ENCODE measurements at places on chromosomes 11 and 22. TPM values are rescaled to one million over a fixed set of nuclear protein-coding genes. Genes with fewer than 3 reads are reported as not detected.

GRCh38 chr22:31646186-31647019, 15.6 kb downstream of the PISD start:
- DNase-seq = peak; percentile 99

Gene ALX4
- not detected for total RNA-seq

Gene JHY
- 3.6 TPM for total RNA-seq

GRCh38 chr11:73152086-73152853, 10.2 kb upstream of the FCHSD2 start:
- no peak for DNase-seq

- DNase-seq = no peak
These were observed 632 bp upstream of the CCDC34 start for GRCh38 chr11:27363576-27364117.

DNA sequence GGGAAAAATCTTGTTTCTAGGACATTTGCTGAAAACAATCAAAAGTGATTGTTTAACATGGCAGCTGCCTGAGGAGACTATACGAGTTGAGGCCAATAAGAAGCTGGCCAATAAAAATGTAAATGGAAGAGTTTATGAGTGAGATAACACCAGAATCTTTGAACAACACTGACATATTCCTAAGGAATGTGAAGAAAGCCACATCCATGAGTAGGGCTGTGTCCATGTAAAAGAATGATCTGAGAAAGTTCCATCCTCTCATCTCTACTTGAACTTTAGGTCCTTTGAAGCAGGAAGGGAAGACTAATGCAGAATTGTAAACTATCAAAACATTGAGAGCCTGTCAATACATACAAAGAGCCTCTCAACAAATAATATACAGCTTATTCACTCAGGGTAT, 6.9 kb upstream of the CHORDC1 start:
- DNase-seq = no peak

- no peak for DNase-seq
These were observed 646 bp upstream of the PATZ1 start for GRCh38 chr22:31346733-31347250.

Gene DEUP1
- total RNA-seq = not detected

DNA sequence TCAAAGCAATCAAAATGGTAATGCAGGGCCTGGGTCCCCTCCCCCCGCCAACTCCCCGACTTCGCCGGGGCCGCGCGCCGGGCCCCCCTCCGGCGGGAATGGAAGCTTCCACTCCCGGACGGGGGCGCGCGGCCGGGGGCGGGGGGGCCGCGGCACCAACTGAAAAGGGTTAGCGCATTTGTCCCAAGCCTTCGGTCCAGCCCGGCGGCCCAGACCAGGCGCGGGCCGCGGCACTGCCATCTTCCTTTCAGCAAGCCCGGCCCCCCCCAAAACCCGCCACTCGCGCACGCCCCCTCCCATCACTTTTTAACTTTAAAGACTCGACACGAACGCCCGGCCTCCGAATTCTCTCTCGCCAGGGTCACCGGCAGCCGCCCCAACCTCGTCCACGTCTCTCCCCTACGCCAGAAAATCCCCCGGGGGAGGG, 2.8 kb downstream of the PHF21B start:
- DNase-seq = no peak

DNA sequence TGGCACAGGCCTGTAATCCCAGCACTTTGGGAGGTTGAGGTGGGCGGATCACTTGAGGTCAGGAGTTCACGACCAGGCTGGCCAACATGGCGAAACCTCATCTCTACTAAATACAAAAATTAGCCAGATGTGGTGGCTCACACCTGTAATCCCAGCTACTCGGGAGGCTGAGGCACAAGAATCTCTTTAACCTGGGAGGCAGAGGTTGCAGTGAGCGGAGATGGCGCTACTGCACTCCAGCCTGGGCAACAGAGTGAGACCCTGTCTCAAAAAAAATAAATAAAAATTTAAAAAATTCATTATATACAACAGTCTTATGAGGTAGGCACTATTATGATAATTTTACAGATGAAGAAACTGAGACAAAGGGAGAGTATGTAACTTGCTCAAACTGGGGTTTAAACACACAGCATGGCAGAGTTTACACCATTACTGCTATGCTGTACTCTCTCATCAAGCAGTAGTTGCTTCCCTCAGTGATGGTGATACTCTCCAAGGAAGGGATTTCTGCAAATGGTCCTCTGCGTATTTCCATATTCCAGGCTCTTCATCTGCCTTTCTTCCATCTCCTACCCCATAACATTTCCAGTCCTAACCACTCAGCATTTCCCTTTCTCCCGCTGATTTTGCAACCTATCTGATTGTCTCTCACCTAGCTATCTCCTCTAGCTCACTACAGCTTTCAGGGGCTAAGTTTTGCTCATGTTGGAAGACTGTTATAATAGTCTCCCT, 95.3 kb downstream of the CCDC83 start:
- no peak for DNase-seq

Gene CNIH2
- total RNA-seq = 0.21 TPM

DNA sequence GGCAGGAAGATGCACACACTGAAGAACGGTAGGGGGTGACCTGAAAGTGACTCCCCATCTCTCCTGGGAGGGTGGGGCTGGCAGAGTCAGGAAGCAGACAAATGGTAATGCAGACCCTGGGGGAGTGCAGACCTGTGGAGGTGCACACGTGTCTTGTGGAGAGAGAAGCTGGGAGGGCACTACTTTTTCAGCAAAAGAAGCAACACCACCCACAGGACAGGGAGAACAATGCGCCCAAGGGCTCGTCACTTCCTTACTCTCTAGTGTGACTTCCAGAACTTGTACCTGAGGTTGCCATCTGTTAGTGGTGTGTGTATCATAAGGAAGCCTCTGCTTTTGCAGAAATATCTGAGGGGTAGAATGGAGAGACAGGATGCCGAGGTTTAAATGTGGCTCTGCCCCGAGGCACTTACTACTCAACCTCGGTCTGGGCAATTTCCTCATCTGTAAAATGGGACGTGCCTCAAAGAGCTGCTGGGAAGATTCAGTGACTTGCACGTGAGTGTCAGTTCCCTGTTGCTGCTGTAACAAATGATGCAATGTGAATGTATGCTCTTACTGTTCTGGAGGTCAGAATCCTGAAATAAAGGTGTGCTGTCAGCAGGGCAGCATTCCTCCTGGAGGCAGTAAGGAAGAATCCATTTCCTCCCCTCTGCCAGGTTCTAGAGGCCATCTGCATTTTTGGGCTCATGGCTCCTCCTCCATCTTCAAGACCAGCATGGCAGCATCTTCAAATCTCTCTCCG, 323.4 kb downstream of the SHANK2 start:
- DNase-seq = no peak

DNA sequence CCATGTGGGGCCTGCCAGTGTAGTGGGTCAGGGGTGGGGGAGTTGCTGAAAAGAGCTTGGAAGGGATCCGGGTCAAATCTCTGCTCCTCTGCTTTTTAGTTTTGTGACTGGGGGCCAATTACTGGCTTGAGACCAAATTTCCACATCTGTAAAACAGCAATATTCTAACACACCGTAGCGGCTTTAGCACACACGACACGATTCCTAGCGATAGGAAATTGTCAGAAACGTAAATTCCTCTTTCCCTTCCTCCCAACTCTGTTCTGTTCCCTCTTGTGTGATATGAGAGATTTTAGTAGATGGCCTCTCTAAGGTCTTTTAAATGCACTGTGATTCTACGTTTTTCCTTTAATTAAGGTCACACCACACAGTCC, 71.9 kb downstream of the MICAL2 start:
- no peak for DNase-seq

Gene GLB1L2
- 14.8 TPM for total RNA-seq

Gene GLYATL2
- total RNA-seq = 0.13 TPM

DNA sequence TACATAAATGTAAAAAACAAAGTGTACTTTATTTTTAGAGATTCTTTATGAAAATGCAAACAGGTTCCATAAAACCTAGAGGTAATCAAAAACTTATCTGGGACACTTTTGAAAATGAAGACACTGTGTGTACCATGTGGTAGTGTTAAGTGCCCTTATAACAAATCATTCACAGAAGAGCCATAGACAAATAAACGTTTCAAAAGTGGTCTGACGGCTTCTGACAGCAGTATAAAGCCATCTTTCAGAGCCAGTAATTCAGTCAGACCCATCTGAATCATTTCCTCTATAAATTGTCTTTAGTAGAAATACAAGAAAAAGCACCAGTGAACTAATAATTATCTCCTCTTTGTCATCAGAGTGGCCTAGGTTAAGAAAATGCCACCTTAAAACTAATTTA, 100.0 kb downstream of the PAX6 start:
- DNase-seq = no peak

Gene SLC17A6
- not detected for total RNA-seq
